CD4-positive, alpha-beta memory T cell (primary cell): ENCODE measurements at places on chromosomes 7 and 10. TPM values are rescaled to one million over a fixed set of nuclear protein-coding genes. Genes with fewer than 3 reads are reported as not detected.
A peak's percentile ranks its signal among the peaks of the same experiment; 100 is the strongest.

SAP25 gene
- 119 TPM for total RNA-seq

CC2D2B gene
- total RNA-seq: 0.15 TPM

PDLIM1 gene
- total RNA-seq: 0.90 TPM

FOXI2 gene
- total RNA-seq: not detected

ABCF2 gene
- total RNA-seq: 31.4 TPM

NKX1-2 gene
- total RNA-seq: not detected

- no peaks in the 10 kb centered on the region for H3K4me1 ChIP-seq
- no peak overlapping the region for H3K27ac ChIP-seq
- no peaks in the 10 kb centered on the region for H3K27me3 ChIP-seq
- peak; percentile 53 for DNase-seq
- peak overlapping the region; percentile 36 for H3K4me3 ChIP-seq
Observed at GRCh38 chr10:97037365-97038361, 148.1 kb downstream of the SLIT1 start.

DNA sequence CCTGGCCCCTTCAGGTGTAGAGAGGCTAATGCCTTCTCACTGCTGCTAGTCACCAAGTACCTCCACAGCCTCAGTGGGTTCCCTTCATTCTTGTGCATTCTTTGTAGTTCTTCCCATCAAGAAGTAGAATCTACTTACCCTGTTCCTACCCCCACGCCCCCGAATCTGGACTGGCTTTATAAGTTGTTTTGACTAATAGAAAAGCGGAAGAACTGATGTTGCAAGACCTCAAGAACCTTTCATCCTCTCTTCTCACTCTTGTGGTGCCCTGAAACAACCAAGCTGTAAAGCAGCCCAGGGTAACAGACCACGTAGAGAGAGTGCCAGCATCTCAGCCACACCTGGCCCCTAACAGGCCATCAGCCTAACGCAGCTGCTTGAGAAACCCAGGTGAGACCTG is 23.2 kb upstream of the LAMB1 start:
- no peaks in the 10 kb centered on the region for H3K36me3 ChIP-seq
- DNase-seq: no peak
- H3K27me3 ChIP-seq: no peaks in the 10 kb centered on the region
- H3K4me3 ChIP-seq: no peak overlapping the region
- no peaks in the 10 kb centered on the region for H3K4me1 ChIP-seq
- H3K27ac ChIP-seq: no peak overlapping the region

DNA sequence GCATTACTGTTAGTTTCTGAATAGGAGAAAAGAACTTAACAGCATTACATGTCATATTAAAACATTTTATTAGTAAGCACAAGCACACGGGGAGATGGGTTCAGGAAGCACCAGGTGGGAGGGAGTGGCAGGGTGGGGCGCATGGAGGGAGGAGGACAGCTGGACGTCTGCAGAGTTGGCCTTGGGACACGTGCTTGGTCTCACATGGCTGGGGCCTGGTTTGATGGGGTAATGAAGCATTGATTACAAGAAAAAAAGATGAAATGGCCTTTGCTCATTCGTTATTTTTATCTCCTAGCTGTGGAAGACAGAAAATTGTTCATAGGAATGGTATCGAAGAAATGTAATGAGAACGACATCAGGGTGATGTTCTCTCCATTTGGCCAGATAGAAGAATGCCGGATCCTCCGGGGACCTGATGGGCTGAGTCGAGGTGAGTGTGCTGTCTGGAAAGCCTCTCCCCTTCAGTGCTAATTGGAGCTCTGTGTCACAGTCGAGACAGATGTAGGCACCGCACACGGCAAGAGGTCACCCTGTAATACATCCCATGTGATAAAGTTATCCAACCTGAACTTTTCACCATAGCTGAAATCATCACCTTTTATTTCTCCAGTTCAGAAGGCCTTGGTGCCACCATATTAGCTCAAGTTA is 239.9 kb downstream of the CELF2 start:
- peak overlapping the region; percentile 29 for H3K27ac ChIP-seq
- H3K4me3 ChIP-seq: no peak overlapping the region

DNA sequence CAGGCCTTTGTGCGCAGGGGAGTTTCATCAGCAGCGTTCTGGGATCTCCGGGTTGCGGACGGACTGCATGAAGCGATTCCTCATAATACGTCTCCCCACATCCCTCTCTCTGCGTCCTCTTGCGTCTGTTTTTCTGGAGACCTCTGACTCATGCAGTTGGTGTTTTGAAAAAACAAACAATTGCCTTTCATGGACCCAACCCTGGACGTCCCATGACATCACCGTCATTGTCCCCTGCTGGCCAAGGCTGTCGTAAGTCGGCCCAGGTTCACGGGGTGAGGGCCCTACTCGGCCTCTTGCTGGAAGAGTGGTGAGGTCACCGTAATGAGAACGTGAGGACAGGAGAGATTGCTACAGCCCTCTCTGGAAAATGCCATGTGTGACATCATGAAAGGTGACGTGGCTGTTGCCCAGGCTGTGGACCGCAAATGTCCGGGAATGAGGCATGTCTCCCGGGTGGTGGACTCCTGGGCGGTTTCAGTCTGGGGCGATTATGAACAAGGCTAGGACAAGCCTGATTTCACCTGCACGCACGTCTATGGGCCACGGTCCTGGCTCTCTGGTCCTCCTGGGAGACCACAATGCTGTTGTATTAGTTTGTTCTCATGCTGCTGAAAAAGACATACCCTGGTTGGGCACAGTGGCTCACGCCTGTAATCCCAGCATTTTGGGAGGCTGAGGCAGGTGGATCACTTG is 9.8 kb upstream of the MAFK start:
- no peak overlapping the region for H3K27ac ChIP-seq
- no peak overlapping the region for H3K4me3 ChIP-seq
- no peaks in the 10 kb centered on the region for H3K27me3 ChIP-seq
- DNase-seq: no peak
- no peaks in the 10 kb centered on the region for H3K36me3 ChIP-seq

GRCh38 chr7:94423863-94424735 is 29.4 kb downstream of the COL1A2 start:
- no peaks in the 10 kb centered on the region for H3K27me3 ChIP-seq
- no peak overlapping the region for H3K27ac ChIP-seq
- H3K4me1 ChIP-seq: no peaks in the 10 kb centered on the region
- H3K4me3 ChIP-seq: no peak overlapping the region
- no peaks in the 10 kb centered on the region for H3K36me3 ChIP-seq

DNA sequence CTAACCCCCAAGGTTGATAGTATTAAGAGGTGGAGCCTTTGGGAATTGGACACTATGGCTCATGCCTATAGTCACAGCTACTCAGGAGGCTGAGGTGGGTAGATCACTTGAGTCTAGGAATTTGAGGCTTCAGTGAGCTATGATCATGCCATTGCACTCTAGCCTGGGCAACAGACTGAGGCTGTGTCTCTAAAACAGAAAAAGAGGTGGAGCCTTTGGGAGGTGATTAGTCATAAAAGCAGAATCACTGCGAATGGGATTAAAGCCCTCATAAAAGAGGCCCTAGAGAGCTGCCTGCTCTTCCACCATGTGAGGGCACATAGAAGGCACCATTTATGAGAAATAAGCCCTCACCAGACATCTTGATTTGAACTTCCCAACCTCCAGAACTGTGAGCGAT is 81.9 kb downstream of the SKAP2 start:
- no peaks in the 10 kb centered on the region for H3K36me3 ChIP-seq
- no peaks in the 10 kb centered on the region for H3K27me3 ChIP-seq
- no peak overlapping the region for H3K27ac ChIP-seq
- no peak overlapping the region for H3K4me3 ChIP-seq
- H3K4me1 ChIP-seq: no peaks in the 10 kb centered on the region
- no peak for DNase-seq

DNA sequence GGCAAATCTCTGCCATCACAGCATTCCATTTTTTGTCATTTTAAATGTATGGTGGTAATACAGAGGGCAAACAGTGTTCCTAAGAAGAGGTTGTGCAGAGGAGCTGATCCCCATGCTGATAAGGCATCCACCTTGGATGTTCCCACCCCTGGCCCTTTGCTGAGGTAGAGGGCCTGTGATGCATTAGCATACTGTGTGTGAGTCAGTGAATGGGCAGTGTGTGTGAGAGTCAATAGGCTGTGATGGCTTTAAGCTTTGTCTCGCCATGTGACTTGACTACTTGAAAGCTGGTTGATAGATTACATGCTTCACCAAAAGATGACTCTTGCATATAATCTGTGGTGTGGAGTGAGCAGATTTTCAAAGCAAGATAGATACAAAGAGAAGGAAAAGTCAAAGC is 81.3 kb downstream of the INSYN2A start:
- H3K27ac ChIP-seq: no peak overlapping the region
- H3K4me1 ChIP-seq: no peaks in the 10 kb centered on the region
- DNase-seq: no peak
- H3K4me3 ChIP-seq: no peak overlapping the region
- no peaks in the 10 kb centered on the region for H3K27me3 ChIP-seq

- no peak for DNase-seq
- peaks cover 5% of the 10 kb centered on the region for H3K36me3 ChIP-seq
- no peak overlapping the region for H3K4me3 ChIP-seq
- H3K4me1 ChIP-seq: peaks cover 11% of the 10 kb centered on the region
- H3K27me3 ChIP-seq: no peaks in the 10 kb centered on the region
Observed at GRCh38 chr10:118680197-118680596, 74.6 kb downstream of the CACUL1 start.
